ENCODE measurements at places on chromosomes 16 and 17.

- peak; percentile 85 for DNase-seq
Measured at GRCh38 chr17:3893003-3893719, at the start of gene CAMKK1. Gene CAMKK1, minus strand, starts transcription at chr17:3893053. Its CDS starts 7,366 bp downstream, at chr17:3885687.

GRCh38 chr16:67158637-67159600 lies 790 bp downstream of the TRADD start:
- DNase-seq = peak; percentile 73

DNA sequence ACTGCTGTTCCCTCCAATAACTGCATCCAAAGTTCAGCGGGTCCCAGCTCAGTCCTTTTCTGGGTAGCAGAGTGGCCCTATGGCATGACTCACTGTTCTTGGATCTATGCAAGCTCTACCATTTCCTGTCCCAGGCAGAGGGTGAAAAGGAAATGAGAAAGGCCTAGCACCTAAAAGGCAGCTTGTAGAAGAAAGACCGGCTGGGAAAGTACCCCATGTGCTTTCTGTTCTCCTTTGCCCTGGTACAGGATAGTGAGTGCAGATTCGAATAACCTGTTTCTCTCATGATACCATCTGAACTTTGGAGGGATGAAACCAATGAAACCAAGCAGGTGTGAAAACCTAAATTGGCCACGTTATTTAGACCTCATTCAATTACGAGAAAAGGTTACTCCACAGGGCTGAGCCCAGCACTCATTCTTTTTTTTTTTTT lies 12.7 kb upstream of the HASPIN start:
- DNase-seq = peak; percentile 44

- no peak for DNase-seq
Measured at GRCh38 chr16:86762095-86762494, 183.7 kb downstream of the FOXL1 start.

DNA sequence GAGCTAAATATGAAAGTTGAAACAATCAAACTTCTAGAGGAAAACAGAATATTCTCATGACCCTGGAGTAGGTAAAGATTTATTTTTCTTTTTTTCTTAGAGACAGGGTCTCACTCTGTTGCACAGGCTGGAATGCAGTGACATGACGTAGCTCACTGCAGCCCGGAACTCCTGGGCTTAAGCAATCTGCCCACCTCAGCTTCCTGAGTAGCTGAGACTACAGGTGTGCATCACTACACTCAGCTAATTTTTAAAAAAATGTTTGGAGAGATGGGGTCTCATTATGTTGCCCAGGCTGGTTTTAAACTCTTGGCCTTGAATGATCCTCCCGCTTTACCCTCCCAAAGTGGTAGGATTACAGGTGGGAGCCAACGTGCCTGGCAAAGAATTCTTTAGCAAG lies 15.5 kb downstream of the IKZF3 start:
- no peak for DNase-seq

Data from activated T-helper 1 cell treated with Interleukin-2 at 50 U/mL for 16 hours (primary cell).